ENCODE measurements at places on chromosomes 7 and 10.

DNA sequence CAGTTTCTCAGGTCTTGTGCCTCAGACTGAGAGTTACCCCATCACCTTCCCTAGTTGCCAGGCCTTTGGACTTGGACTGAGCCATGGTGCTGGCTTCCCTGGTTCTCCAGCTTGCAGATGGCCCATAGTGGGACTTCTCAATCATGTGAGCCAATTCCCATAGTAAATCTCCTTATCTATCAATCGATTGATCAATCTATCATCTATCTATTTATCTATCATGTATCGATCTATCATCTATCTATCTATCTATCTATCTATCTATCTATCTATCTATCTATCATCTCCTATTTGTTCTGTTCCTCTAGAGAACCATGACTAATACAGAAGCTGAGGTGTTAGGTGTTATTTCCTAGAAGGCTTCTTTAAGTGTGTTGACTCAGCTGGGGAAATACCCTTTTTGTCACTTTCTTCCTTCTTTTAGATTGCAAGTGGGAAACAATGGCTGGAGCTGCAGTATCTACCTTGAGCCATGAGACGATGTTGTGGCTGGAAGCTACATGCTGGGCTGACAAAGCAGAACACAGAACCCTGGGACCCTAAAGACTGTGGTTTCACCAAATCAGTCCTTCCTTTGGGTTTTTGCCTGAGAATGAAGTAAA is 234.7 kb upstream of the GLI3 start:
- no peak for DNase-seq

DNA sequence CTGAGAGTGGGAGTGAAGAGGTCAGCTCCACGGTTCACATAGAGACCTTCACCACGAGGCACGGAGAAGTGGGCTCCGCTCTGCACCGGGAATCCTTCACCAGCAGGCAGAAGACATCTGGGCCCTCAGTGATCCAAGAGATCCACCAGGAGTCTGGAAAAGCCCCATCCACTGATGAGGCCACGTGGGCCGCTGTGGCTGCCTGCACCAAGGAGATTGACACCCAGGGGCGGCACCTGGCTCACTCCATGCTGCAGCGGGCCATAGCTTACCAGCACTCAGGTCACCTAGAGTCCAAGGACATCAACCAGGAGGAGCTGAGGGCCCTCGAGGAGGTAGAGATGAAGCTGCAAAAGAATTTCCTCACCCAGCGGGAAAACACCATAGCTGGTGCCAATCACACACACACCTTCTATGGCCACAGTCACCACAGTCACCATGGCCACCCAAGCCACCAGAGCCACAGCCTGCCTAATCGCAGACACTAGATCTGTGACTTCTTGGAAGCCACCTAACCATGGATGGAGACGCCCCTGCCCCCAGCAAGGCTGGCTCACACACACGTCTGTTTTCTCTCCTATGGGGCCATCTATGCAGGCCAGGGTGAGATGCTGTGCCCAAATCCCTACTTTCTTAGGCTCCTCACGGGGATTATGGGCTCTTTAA is 694 bp downstream of the C10orf62 start:
- no peak for DNase-seq

DNA sequence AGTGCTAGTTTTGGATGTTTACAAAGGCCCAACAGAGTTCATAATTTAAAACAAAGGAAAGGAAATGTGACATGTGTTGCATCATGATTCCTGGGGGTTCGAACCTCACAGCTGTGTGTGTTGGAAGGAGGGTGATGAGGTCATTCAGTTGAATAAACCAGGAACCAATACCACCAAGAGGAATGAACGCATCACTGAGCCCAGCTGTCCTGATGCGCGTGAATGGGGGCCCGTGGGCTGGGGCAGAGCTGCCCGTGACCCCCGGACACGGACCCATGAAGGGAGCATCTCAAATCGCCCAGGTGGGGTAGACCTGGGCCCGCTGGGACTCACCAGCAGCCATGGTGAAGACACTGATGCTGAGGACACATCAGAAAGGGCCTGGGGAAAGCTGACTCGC is 33.0 kb downstream of the BRI3 start:
- no peak for DNase-seq

- no peak for DNase-seq
Measured at GRCh38 chr10:92850185-92850584, 1.9 kb downstream of the EXOC6 start.

GRCh38 chr7:91496251-91496820 is 232.1 kb downstream of the FZD1 start:
- DNase-seq, result no peak

DNA sequence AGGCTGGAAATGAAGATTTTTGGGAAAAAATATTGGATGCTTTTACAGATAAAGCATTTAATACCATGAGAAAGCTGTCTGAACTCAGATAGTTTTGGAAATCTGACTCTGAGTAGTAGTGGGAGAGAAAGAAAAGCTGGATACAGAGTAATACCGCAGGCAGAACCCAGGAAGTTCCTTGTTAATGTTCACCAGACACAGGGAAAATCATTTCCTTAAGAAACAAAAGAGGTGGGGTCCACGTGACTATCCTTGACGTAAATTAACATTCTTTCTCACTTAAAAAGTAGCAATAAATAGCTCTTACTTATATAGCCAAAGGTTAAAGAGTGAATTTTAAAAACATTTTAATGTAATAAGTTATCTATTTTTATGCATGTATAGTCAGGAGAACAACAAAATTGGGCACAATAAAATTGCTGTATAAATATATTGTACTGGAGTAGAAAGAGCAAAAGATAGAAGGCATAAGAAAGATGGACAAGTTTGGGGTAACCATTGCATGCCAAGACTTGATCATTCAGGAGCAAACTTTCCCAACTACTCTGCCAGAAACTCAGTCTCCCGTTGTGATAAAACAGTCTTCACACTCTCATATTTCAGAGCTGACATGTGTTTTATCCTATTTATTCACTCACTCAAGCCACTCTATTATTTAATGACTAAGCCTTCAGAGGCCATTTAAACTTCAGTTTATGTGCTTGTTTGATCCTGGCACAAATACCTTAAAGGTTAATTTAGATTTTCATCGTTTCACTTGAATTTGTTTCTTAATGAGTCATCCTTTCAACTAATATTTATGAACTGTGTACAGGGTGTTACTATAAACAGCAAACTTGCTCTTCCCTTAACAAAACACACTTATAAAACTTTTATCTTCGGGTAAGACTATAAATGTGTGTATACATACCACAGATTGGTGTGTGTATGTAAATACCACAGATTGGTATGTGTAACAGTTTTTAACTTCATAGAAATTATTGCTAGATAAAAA is 143.1 kb downstream of the GNAI1 start:
- no peak for DNase-seq

DNA sequence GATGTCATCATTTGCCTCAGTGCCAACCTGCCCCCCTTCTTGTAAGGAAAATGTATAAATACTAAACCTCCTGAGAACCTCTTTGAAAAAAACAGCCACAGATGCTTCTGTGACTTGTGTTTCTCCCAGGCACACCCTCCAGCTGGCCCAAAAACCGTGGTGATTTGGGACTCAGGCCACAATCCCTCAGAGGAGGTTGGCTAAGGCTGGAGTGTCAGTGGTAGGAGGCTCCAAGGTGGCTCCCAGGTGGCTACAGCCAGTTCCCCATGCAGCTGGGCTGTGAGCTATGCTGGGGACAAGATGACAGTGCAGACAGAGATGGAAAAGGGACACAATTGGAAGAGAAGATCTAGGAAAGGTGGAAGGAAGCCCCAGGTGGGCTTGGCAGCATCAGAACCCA is 104.7 kb downstream of the CPXM2 start:
- no peak for DNase-seq

- no peak for DNase-seq
Measured at GRCh38 chr10:89887830-89888229, 186.4 kb downstream of the KIF20B start.

DNA sequence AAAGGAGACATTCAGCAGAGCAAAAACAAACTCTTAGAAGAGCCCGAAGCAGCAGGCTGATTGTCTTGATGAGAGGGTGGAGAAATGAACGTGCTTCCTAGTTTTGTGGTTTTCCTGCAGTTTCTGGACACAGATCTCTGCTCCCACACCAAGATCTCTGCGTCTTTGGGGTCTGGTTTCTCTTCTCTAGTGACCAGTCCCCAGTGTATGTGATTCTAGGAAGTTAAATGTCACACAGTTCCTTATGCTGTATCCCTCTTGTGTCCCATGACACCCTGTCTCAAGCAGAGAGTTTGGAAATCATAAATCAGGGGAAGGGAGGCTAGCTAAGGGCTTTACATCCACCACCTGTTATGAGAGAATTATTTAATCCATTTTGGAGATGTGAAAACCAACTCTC is 55.4 kb upstream of the KLF14 start:
- DNase-seq, result no peak

- DNase-seq, result no peak
Measured at GRCh38 chr7:20219446-20220292, 2.5 kb upstream of the MACC1 start.

DNA sequence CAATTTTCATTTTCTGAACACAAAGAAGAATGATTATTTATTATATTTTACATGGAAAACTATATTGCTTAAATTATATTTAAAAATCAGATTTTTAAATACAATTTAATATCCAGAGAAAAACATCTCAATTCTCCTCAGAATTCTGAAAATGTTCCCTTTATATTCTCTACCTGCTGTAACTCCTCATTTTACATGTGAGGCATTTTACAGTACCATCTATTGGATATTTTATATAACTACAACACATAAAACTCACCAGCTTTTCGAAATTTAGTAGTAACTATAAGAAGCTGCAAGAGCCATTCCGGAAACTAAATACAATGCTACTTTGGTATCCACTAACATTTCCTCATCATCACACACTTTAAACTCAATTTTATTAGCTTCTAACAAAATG is 264.6 kb downstream of the DGKB start:
- no peak for DNase-seq

DNA sequence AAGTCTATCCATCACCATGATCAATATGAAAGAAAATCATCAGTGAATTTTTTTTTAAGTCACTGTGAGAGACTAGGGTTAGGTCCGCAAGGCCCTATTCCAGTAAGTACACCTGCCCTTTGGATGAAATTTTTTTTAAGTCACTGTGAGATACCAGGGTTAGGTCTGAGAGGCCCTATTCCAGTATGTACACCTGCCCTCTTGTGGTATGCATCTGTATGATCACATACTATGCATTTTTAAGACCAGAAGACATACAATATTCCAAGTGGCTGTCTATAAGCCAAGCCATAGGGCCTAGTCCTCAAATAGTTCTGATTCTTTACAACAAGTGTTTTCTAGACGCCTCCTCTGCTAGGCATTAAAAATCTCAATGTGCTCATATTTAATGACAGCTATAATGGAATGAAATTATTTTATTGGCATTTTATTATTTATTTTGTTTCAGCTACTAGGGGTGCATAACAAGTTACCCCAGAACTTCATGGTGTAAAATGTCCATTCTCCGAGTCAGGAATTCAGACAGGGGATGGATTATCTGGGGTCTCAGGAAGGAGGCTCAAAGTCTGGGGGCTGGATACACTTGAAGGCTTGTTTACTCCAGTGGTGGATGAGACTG is 53.1 kb downstream of the TEX36 start:
- no peak for DNase-seq

GRCh38 chr7:150337659-150338081 is 3.8 kb downstream of the RARRES2 start:
- no peak for DNase-seq

DNA sequence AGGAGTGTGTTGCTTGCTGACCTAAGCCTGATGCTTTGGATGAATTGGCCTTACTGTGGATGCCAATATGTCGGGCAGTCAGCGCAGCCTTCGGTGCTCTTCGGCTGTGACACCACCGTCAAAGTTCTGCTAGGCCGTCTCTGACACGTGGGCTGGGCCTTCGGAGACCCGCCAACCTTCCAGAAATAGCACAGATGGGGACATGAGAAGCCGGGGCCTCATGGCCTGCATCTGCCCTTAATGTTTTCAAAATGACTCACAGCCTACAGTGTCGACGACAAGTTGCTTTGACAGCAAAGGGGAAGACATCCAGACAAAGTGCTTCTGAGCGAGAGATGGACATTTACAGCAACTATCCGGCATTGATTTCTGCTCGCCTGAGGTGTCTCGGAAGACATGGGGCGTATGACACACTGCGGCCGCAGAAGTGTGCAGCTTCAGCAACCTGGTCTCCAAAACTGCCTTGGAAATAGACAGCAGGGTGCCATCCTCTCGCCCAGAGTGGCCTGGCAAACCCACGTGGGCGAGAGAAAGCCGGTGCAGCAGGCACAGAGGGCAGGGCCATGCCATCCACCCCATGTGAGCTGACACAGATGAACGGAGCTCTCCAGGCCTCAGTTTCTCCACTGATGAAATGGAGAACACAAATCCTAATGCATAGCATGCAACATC is 94.0 kb upstream of the PPP2R2D start:
- no peak for DNase-seq

- DNase-seq, result peak; percentile 84
Measured at GRCh38 chr10:117174439-117175214, 22.7 kb upstream of the KCNK18 start.

DNA sequence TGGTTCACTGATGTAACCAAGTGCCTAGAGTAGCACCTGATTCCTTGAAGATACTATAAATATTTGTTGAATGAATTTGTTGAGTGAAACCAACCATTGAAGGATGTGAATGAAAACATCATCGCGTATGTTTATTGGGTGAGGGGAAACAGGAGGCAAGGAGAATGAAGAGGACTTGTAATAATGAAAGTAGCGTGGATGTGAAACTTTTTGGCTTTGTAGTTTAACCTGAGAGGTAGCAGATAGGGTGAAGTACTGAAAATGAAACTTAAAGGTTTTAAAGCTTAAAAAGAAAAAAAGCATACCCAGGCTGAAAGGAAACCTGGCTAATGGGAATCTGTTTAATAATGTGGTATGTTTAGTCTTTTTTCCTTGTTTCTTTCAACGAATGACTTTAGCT is 5.2 kb downstream of the CCNY start:
- no peak for DNase-seq

DNA sequence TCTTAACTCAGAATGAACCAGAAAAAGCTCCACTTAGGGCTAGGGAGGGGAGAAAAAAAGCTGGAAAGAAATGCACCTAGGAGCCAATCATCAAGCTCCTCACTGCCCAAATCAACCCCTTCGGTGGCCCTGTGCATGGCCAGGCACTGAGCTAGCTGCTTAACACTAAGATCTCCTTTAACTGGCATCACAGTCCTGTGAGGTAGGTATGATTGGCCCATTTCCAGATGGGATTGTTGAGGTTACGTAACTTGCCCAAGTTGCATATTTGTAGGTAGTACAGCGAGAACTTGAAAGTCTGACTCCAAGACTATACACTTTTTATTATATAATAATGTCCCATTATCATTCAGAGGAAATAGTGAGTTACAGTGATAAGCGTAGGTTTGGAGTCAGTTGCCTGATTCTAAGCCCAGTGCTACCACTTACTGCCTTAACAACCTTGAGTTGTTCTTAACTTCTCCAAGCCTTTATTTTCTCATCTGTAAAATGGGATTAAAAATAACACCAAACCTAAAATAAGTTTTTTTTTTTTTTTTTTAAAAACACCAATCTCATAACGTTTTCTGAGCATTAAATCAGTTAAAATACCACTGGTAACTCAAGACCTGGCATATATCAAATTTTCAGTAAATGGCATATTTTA is 37.2 kb upstream of the ACSL5 start:
- DNase-seq, result no peak

Data from stimulated activated CD4-positive, alpha-beta T cell treated with anti-CD3 and anti-CD28 coated beads, Interleukin-4, amount 100 ng/mL, for 1 hour (primary cell).